ENCODE measurements at places on chromosomes 2 and 18.

DNA sequence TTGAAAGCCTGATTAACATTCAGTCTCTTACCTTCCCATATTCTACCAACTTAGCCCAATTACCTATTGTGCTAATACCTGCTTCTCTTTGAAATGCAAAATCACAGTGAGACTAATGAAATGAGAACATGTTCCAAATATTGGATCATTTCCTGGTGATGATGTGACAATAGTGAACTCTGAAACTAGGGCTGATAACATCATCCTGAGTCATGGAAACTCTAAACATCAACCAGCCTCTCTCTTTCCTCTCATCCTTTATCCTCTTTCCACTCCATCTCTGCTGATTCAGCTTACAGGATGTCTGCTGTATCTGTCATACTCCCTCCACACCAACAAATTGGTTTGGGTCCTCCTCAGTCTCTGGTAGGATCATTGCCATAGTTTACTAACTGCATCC is 98.8 kb upstream of the NCKAP5 start:
- no peak for DNase-seq

DNA sequence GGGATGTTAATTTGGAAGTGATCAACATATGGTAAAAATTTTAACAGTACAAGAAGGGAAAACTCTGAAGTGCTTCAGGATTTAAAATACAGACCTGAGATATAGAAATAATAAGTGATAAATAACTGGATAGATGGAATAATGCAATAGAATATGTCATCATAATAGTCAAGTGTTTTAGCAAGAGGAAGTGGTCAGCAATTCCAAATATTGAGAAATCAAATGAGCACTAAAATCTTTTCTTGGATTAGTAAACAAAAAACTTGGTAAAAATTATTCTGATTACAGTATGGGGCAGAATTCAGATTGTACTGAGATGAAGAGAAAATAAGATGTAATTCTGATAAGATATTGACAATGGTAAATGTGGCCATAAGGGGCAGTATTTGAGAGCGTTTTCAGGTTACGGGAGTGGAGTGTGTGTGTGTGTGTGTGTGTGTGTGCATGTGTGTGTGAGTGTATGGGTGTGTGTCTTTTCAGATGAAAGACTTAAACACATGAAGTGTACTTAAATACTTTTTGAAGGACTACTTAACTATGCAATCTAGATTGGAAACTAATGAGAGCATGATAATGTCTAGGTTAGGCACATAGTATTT is 217.9 kb upstream of the ITGA4 start:
- no peak for DNase-seq

- no peak for DNase-seq
Measured at GRCh38 chr2:13102397-13103063, 385.8 kb downstream of the TRIB2 start.

GRCh38 chr2:27322301-27322765 is 564 bp downstream of the MPV17 start:
- DNase-seq, result no peak

- no peak for DNase-seq
Measured at GRCh38 chr2:197559681-197560080, 43.8 kb downstream of the MOB4 start.

DNA sequence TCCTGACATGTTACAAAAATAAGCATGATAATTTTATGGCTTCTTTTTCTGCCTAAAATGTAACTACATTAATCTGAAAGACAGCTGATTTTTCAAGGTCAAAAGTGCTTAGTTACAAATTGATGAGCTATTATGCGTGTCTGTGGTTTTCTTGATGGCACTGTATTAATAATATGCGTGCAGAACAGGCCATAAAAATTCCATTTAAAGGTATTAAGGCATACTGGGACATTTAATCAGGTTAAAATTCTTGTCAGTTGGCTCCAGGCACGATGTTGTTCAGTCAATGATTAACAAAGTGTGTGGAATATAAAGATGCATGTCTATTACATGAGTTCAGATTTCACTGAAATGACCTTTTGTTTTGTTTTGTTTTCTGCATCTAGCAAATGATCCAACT is 420.1 kb upstream of the ZNF804A start:
- no peak for DNase-seq

- no peak for DNase-seq
Measured at GRCh38 chr18:59220784-59221765, 1.1 kb downstream of the GRP start.

DNA sequence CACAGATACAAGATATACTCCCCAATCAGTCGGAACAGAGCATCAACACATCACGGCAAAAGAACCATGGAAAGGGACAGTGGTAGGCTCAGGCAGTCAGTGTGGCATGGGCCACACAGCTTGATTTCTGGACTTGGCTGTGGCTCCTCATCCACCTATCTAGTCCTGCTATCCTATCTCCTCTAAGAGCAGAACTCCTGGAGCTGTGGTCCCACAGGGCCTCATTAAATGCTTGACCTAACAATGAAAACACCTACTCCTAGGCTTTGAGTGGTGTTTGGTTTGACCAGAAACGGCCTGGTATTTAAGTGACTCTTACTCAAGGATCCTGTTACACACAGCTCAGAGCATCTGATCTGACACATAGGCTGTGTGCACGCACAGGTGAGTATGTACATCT is 33.6 kb upstream of the SMAD2 start:
- DNase-seq, result peak; percentile 2

DNA sequence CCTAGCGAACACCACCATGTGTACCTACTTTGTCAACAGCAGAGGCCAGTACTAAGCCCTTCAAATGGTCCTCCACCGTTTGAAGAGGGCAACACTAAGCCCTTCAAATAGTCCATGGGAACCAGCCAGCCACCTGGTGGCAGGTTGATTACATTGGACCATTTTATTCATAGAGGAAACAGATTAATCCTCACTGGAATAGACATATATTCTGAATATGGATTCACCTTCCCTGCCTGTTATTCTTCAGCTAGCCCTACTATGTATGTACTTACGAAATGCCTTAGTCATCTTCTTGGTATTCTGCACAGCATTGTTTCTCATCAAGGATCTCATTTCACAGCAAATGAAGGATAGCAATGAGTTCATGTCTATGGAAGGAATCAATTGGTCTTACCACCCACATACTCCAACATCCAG is 10.0 kb upstream of the ZNF396 start:
- DNase-seq, result peak; percentile 45

GRCh38 chr18:8402237-8402636 is 207.0 kb upstream of the RAB12 start:
- DNase-seq, result no peak

GRCh38 chr2:120453635-120453998 is 107.7 kb downstream of the INHBB start:
- no peak for DNase-seq

- DNase-seq, result peak; percentile 92
Measured at GRCh38 chr2:37472959-37473358, 128.5 kb downstream of the QPCT start.

DNA sequence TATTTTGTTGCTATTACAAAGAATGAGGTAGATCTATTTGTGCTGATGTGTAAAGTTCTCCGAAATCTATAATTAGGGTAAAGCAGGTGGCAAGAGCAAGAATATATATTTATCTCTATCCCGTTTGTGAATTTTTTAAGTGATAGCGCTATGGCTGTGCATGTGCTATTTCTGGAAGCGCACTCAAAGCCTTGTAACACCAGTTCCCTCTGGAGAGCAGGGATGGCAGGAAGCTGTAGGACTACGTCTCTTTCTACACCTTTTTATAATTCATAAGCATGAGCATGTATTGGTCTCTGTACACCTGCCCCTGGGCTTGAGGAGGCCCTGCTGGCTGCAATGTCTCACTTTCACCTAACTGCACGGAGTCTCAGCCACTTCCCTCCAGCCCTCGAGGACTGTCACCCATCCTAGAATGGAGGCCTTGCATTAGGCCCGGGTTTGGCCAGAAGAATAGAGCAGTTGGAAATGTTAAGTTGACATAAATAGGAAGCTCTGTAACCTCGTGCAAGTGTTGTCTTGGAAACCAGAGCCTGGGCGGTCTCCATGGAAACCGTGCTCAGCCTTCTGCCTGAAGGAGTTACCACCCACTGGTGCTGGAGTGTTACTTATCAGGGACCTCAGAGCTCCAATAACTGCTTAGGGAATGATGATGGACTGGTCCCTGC is 20.9 kb downstream of the ITM2C start:
- no peak for DNase-seq

DNA sequence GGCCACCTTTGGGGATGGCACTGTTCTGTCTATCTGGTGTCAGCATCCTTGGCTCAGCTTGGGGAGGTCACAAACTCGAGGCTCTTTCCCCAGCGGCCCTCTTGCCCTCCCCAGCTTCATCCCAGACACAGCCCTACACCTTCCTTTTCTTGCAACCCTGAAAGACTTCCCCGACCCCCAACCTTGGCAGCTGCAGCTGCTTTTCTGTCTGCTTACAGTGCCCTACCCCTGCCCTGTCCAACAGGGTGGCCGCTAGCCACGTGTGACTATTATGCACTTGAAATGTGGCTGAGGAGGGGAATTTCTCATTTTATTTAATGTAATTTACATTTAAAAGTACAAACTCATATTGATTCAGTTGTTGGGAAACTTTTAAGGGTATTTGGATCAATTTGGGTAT is 41.3 kb downstream of the NGEF start:
- no peak for DNase-seq

GRCh38 chr2:64939332-64939917 is 49.8 kb upstream of the SLC1A4 start:
- DNase-seq, result no peak

DNA sequence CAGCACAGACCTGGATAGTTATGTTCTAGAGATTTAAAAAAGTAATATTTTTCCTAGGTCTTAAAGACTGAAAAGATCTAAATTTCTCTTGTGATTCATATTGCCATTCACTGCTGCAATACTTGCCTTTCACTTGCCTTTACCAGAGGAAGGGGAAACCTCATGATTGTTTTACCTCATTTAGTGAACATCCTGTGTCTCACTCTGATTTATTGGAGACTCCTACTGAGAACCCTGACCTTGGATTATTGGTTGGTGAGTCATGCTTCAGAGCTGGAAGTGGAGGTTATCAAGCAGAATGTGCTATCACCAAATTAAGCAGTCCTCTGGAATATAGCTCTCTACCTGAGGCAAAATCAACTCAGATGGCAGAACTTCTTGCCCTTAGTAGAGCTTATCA is 500.5 kb downstream of the TSN start:
- DNase-seq, result no peak

DNA sequence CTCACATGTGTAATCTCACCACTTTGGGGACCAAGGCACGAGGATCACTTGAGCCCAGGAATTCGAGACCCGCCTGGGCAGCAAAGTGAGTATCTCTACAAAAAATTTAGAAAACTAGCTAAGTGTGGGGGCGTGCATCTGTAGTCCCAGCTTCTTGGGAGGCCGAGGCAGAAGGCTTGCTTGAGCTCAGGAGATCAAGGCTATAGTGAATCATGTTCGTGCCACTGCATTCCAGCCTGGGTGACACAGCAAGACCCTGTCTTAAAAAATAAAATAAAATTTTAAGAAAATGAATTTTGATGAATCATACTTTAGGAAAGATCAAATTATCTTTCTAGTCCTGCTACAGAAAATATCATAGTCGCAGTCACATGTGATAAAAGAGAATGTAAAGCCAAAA is 46.9 kb downstream of the CABYR start:
- no peak for DNase-seq

DNA sequence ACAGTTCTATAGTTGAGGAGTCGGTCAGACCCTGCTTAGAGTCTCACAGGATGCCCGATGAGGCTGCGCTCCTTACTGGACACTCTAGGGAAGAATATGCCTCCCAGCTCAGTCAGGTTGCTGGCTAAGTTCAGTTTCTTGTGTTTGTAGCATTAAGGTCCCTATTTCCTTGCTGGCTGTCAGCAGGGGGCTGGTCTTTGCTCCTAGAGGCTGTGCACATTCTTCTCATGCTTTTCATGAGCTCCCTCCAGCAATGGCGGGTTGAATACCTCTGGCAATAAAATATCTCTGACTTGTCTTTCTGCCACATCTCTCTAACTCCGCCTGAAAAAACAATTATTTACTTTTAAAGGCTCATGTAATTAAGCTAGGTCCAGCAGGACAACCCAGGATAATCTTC is 79.4 kb upstream of the DNAJC10 start:
- DNase-seq, result no peak

Measured in NCI-H774 (cell line).